ENCODE measurements at places on chromosomes 4 and X. TPM values are rescaled to one million over a fixed set of nuclear protein-coding genes. Genes with fewer than 3 reads are reported as not detected.

Gene VSIG4
- not detected for total RNA-seq

Gene WDR17
- 6.9 TPM for total RNA-seq

Gene ZNF182
- total RNA-seq = 6.4 TPM

Gene P2RY4
- total RNA-seq = not detected

Gene SPANXN3
- total RNA-seq = not detected

Gene RHOH
- total RNA-seq = 74.2 TPM

Gene ABRAXAS1
- total RNA-seq = 19.9 TPM

DNA sequence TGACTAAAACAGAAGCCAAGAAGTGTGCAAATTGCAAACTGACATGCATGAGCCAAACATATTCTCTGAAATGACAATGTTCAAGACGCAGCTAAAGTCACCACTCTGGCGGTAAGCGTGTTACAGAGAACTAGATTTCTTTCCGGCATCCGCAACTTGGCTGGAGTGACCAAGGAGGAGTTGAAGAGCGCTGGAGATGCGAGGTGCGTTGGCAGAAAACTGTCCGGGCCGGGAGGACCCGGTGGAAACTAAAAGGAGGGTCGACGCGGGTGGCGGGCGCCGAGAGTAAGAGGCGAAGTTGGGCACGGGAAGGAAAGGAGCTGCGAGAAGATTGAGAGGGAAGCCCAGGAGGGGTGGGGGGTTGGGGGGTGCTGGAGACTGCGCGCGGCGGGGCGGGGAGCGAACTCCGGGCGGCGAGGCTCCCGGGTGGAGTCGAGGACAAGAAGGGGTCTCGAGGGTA lies 807 bp downstream of the SEL1L3 start:
- peak; percentile 50 for DNase-seq
- H3K36me3 ChIP-seq = no peaks in the 10 kb centered on the region
- peak overlapping the region; percentile 87 for H3K4me3 ChIP-seq

- no peaks in the 10 kb centered on the region for H3K4me1 ChIP-seq
- H3K4me3 ChIP-seq = no peak overlapping the region
- no peak for DNase-seq
- no peaks in the 10 kb centered on the region for H3K27me3 ChIP-seq
Observed at GRCh38 chrX:1531096-1531890, 5.7 kb downstream of the P2RY8 start.

GRCh38 chr4:70714079-70714887 lies 7.5 kb upstream of the RUFY3 start:
- no peak for DNase-seq
- H3K36me3 ChIP-seq = no peaks in the 10 kb centered on the region

DNA sequence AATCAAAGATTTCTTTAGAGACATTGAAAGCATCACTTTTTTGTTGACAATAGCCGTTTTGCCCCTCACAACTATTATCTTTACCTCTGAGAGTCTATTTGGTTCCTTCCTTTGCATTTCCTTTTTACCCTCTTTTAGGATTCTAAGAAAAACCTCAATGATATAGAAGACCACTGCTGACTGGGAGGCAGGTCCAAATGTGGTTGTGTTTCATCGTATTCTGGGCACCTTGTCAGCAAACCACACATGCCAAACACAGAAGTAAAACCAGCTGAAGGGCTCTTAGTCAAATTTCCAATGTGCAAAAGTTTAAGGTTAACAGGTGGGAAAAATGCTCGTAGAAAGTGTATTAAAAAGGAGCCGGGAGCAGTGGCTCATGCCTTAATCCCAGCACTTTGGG lies 5.1 kb upstream of the PRMT9 start:
- no peak overlapping the region for H3K27ac ChIP-seq
- H3K36me3 ChIP-seq = no peaks in the 10 kb centered on the region
- H3K4me3 ChIP-seq = no peak overlapping the region

DNA sequence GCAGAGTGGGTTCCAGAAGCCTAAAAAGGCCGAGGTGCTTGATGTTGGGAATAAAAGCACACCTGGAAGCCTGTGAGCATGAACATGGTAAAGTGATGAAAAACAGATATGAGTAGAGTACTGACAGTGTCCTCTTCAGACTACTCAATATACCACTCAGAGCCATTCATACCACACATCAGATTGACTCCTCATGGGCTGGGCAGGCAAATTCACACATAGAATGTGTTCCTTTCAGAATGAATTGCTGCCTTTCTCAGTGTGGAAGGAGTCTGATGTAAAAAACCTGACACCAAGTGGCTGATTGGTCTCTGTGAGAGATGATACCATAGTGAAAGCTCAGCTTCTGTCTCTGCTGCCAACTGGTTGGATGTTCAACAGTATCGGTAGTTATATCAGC lies 442.7 kb downstream of the RAPGEF2 start:
- no peak overlapping the region for H3K4me3 ChIP-seq
- no peaks in the 10 kb centered on the region for H3K36me3 ChIP-seq

GRCh38 chr4:79979785-79980437 lies 93.1 kb downstream of the ANTXR2 start:
- no peak for DNase-seq
- H3K4me3 ChIP-seq = no peak overlapping the region
- no peaks in the 10 kb centered on the region for H3K36me3 ChIP-seq
- no peak overlapping the region for H3K27ac ChIP-seq
- H3K27me3 ChIP-seq = no peaks in the 10 kb centered on the region
- no peaks in the 10 kb centered on the region for H3K4me1 ChIP-seq

- DNase-seq = no peak
- no peaks in the 10 kb centered on the region for H3K27me3 ChIP-seq
- no peaks in the 10 kb centered on the region for H3K36me3 ChIP-seq
- peaks cover 5% of the 10 kb centered on the region for H3K4me1 ChIP-seq
- no peak overlapping the region for H3K27ac ChIP-seq
Observed at GRCh38 chr4:156196722-156197121, 243.1 kb upstream of the CTSO start.

- no peaks in the 10 kb centered on the region for H3K27me3 ChIP-seq
- DNase-seq = no peak
- H3K4me3 ChIP-seq = no peak overlapping the region
- H3K4me1 ChIP-seq = no peaks in the 10 kb centered on the region
- no peaks in the 10 kb centered on the region for H3K36me3 ChIP-seq
- H3K27ac ChIP-seq = no peak overlapping the region
Observed at GRCh38 chr4:80155316-80155982, 41.9 kb upstream of the PRDM8 start.
